ENCODE measurements at places on chromosomes 6 and 20. TPM values are rescaled to one million over a fixed set of nuclear protein-coding genes. Genes with fewer than 3 reads are reported as not detected.

DNA sequence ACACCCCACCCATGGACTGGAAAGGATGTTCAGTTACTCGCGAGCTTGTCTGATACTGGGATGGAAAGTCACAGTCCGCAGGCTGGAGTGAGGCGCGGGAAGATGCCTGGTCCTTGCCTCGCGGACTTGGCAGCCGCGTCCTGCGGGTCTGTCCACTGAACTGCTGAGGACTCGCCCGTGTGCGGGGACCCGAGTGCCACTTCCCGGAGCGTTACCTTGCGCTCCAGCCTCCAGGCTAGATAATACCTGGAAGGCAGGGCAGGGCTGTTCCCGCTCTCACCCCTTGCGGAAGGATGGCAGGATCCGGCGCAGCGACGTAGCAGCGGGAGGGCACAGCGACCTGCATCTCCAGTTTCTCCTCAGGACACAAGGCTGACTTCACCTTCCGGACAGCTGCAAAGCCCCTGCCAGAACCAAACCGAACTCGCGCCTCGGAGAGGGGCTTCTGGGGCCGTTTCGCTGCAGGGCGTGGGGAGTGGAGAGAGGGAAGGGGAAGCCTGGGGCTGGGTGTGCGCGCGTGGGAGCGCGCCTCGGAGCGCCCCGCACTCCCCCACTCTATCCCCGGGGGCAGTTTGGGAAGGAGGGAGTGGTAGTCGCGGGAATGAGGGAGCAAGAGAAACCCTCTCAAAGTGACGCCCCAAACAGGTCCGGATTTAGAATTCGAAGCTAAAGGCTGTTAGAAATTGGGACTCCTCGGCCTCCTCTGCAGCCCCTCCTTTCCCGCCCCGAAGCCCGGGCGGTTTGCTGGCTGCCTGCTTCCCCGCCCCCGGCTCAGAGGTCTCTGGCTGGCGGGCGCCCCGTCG lies at the start of gene KCNQ5:
Gene KCNQ5 (plus strand): TSS at position 774 of the 803 bp plus-strand sequence.
- DNase-seq: no peak

GRCh38 chr6:112846681-112847080 lies 499.6 kb downstream of the RFPL4B start:
- no peak for DNase-seq

- DNase-seq: peak; percentile 55
Measured at GRCh38 chr6:137233911-137234863, 15.0 kb upstream of the IFNGR1 start.

DNA sequence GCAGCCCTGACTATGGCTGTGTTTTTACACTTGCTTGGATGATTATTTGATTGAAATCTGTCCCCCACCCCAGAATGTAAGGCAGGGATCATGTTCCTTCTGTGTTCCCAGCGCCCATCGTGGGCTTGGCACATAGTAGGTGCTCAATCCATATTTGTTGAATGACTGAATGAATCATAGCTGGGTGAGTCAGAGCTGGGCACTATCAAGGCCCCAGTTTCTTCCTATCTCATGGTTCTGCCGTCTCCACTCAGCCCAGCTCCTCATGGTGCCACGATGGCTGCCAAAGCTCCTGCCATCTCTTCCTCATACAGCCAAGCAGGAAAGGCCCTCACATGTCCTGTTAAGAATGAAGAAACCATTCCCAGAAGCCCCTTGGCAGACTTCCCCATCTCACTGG lies 29.0 kb downstream of the CEBPB start:
- no peak for DNase-seq

- no peak for DNase-seq
Measured at GRCh38 chr6:160067564-160067963, 54.1 kb upstream of the SLC22A1 start.

GRCh38 chr6:136535017-136535765 lies 15.0 kb downstream of the MAP7 start:
- no peak for DNase-seq

- DNase-seq: peak; percentile 29
Measured at GRCh38 chr6:73732845-73733675, 37.1 kb downstream of the CD109 start.

DNA sequence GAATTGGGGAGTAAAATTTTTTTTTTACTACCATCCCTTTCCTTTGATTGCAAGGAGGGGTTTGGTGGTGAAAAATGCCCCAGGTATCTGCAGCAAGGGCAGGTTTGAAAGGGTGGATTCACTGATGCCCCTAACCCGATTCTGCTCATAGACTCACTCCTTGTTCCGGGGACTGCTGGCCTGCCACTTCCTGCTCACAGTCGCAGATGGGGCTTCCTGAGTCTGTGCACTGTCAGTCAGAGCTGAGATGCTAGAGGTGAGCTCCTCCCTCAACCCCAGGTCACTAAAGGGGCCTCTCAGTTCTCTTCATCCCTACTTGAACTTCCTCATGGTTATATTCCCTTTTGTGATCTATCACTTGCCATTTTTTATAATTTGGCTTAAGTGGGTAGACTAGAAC lies 357.9 kb downstream of the FARS2 start:
- peak; percentile 9 for DNase-seq

DNA sequence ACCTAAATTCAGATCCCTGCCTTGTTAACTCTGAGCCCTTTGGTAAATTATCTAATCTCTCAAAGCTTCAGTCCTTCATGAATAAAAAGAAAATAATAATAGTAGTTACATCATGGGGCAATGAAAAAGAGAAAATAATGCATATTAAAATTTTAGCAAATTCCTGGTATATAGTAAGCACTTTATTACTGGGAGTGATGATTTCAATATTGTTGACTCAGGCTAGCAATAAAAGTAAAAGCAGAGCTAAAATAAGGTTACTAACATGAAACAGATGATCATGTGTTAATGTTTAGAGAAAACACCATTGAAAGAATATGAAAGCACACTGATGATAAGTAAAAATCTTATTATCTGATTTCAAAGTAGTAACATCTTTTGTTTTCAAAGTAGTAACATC lies 13.6 kb downstream of the GINS1 start:
- no peak for DNase-seq

- DNase-seq: no peak
Measured at GRCh38 chr6:144171406-144171805, 21.1 kb downstream of the STX11 start.

DNA sequence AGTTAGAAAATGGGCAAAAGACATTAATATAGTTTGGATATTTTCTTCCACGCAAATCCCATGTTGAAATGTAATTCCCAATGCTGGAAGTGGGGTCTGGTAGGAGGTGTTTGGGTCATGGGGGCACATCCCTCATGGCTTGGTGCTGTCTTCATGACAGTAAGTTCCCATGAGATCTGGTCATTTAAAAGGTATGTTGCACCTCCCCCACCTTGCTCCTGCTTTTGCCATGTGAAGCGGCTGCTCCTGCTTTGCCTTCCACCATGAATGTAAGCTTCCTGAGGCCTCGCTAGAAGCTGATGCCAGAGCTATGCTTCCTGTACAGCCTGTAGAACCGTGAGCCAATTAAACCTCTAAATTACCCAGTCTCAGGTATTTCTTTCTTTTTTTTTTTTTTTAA lies 16.3 kb upstream of the TMEM14A start:
- DNase-seq: no peak

DNA sequence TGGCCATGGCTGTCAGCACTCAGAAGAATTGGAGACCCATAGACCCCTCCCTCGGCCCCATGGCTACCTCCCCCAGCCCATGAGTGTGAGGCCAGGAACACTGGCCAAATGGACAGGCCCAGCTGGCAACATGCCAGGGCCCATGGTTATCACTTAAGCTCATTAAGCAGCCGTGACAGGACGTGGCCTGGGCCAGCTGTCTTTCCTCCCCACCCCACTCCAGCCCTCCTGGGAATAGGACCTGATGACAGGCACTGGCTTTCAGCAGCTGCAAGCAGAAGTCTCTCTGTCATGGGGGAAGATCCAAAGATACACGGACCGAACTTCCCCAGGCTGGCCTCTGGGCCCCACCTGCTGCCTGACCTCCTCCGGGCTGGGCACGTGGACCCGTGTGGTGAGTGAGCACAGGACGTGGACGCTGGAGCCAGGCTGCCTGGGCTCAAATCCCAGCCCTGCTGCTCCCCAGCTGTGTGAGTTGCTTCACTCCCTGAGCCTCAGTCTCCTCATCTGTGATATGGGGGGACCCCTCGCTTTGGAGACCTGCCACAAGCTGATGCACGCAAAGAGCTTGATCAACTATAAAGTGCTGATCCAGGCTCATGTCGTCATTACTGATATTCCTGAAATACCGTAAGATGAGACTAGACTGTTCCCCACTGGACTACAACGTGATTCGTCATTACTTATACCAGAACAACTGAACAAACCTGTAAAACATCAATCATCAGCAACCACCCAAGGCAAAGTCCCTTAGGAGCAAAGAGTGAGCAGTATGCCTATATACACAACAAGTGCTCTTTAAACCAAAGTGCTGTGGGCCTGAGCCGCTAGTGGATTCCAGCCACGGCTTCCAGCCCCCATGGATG lies 22.0 kb upstream of the VSTM2L start:
- DNase-seq: no peak

- no peak for DNase-seq
Measured at GRCh38 chr6:62284725-62285124, 1.3 kb downstream of the KHDRBS2 start.

DNA sequence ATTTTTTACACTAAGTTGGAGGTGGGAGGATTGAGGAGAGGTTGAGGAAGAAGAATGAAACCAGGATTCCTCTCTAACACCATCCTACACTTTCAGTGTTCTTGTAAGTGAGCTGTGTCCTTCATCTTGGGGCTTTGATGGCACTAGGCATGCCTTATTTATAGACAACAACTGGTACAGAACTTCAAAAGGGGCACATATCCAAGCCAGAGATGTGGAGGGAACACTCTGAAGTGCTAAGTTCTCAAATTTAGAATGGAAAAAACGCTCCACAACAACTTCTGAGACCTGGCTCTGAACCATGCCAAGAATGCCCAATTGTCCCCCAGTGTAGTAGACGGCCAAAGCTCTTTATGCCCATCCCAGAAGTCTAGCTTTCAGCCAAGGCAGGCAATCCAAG lies 16.2 kb upstream of the PKHD1 start:
- DNase-seq: no peak

- no peak for DNase-seq
Measured at GRCh38 chr6:100177956-100178355, 183.9 kb upstream of the MCHR2 start.

GRCh38 chr20:48489656-48490055 lies 338.1 kb downstream of the PREX1 start:
- no peak for DNase-seq

- DNase-seq: no peak
Measured at GRCh38 chr6:33967265-33967767, 163.5 kb upstream of the MLN start.

DNA sequence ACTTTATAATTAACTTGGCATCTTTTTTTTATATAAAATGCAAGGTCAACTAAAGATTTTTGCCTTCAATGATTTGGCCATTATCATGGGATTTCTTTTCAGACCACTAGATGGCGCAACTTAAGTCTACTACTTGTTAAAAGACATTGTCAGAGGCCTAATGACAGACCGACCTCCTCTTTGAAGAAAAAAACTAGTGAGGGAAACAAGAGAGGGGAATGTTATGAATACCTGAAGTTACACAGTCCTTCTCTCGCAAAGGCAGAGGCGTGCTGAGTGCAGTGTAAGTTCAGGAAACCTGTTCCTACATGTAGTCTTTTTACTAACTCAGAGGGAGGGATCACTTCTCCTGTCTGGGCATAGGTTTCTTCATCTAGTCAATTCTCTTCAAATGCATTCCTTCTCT lies 9.3 kb downstream of the TRAPPC3L start:
- no peak for DNase-seq

- no peak for DNase-seq
Measured at GRCh38 chr6:5860849-5861248, 145.9 kb downstream of the NRN1 start.

GRCh38 chr20:58340151-58340550 lies 30.6 kb downstream of the RAB22A start:
- no peak for DNase-seq

DNA sequence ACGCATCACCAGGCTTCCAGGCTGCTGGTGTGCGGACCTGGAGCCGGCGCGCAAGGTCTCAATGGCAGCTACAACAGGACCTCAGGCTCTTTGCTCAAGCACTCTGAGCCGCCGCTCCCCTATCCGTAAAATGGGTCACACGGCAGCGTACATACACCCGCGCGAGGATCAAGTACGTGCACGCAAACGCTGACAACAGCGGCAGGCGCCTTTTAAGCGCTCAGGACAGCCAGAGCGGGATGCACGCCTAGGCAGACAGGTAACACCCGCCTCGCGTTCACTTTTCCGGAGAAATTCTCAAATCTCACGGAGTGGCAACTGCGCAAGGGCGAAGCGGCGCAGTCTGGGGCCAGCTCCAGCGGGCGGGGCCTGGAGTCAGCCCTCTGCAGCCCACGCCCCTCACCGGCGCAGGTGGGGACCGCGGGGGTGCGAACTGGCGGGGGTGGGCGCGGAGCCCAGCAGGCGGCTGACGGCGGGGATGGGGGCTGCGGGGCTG lies 535 bp downstream of the EXOC2 start:
- peak; percentile 36 for DNase-seq

Gene FOXC1
- total RNA-seq: 1.5 TPM

Gene PRRT1
- total RNA-seq: 2.0 TPM

Gene SLC22A7
- not detected for total RNA-seq

Gene OTOR
- not detected for total RNA-seq

Gene NOTCH4
- total RNA-seq: 4.1 TPM

Gene ATXN1
- total RNA-seq: 55.1 TPM

Gene PERP
- total RNA-seq: 81.2 TPM

Gene JPH2
- total RNA-seq: 0.92 TPM

Gene HMGCLL1
- total RNA-seq: 0.18 TPM

Gene CRISP3
- not detected for total RNA-seq

Gene ADGRF5
- total RNA-seq: 3.8 TPM

Gene TP53TG5
- total RNA-seq: 0.59 TPM
